ENCODE measurements at places on chromosomes 2 and 18.

DNA sequence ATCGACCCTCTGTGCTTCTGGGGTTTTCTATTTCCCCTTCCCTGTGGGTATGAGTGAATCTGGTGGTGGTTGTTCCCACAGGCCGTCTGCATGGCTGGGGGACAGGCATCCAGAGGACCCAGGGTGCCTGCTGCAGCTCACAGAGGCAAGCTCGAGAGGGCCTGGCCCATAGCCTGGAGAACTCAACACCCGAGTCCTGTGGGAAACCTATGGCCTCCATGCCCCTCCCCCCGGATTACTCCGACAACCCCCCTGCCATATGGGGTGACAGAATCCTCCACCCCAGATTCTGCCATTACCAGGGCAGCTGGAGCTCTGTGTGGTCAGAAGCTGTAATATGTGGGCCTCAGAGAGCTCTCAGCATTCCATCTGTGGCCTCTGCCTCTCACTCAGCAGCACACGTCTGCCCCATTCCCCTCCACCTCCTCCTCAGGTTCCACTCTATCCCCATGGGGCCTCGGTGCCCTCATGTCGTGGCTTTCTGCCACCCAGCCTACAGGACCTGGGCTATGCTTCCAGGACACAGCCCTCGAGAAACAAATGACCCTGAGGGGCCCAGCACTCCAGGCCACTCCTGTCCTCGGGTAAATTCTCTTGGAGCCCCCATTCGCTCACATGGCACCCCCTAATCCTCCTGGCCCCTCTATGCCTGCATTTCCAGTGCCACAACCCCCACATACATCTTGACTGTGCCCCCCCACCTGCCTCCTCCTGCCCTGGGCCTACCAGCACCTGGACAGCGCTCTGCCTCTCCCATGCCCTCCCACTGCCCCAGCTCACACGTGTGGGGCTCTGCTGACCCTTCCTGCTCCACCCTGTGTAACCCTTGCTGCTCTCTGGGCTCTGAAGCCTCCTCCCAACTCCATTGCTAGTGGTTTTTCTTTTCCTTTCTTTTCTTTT, 3.6 kb downstream of the MZT2A start:
- DNase-seq: no peak

GRCh38 chr2:218188528-218188927, 21.8 kb upstream of the CXCR1 start:
- DNase-seq: no peak

DNA sequence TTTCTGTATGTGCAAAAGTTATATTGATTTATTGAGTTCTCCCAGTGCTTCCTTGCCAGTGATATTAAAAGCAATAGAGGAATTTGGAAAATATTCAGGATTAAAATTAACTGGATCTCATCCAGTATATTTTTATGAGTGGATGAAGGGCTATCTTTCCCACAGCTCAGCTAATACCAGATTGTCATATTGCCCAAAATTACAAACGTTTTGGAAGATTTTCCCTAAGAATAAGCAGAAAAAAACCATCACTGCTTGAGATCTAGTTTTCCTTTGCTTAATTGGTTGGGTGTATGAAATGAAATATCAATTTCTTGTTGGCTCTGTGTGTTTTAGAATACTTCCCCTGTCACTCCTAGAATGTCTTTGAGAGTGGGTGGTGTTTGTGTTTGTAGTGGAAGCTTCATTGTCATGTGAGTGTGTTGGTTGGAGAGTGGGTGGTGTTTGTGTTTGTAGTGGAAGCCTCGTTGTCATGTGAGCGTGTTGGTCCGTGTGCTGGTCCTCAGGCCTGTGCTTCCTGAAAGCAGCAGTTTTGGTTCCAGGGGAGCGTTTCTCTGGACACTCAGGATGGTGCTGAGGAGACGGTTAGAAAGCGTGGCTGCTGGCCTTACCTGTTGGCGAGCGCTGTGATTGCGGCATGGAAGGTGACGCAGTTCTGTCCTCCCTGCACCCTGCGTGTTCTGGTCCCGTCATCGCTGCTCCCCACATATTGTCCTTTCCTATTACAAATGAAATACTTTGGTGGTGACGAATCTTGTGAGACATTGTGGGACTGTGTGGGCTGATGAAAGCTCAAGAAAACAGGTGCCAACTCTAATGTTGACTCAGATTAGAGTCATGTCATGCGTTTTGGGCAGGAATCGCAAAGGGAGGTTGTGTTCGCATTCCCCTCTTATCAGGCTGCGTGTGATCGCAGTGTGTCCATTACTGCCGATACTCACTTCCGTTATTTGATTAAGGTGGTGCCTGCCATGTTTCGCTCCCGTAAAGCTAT, 12.4 kb downstream of the ASB1 start:
- peak; percentile 85 for DNase-seq

DNA sequence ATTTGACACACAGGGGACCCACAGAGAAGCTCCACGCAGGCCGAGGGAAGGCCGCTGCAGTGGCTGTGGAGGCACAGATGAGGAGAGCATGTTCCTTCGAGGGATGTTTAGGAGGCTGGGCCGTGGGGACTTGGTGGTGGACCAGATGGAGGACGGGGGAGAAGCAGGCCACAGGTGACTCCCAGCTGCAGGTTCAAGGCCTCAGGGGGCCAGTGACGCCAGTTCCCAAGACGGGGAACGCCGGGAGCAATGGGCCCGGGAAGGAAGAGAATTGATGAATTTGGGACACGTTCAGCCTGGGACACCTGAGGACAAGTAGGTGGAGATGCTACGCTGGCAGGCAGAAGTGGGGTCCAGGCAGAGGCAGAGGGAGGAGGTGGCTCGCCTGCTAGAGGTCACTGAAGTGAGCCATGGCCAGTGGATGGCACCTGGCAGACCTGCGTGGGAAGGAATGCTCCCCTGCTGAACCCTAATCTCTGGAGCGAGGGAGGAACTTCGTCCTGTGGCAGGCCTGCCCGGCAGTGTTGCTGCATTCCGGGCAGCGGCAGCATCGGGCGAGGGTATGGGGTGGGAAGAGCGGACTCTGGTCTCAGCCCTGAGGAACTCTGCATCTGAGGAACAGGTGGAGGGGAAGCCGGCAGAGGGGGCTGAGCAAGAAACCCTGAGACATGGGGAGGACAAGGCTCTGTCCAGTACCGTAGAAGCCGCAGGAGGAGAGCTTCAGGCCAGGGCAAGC, 25.2 kb upstream of the HPCAL1 start:
- DNase-seq: no peak

DNA sequence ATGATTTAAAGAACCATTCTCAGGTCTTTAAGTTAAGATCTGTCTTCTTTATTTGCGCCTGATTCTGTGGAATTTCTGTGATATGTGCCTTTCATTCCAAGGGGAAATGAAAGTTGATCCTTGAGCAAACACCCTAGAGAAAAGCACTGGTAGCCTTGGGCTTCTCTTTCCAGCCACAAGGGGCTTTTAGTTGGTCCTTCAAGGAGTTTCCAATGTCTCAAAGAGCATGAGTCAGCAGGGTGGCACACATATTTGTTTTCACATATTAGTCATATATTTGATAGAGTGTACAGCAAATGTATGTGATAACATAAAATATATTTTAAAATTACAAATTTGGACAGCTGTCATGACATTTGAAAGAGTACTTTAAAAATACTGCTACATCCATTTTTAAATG, 339.5 kb downstream of the TXNL1 start:
- DNase-seq: no peak

DNA sequence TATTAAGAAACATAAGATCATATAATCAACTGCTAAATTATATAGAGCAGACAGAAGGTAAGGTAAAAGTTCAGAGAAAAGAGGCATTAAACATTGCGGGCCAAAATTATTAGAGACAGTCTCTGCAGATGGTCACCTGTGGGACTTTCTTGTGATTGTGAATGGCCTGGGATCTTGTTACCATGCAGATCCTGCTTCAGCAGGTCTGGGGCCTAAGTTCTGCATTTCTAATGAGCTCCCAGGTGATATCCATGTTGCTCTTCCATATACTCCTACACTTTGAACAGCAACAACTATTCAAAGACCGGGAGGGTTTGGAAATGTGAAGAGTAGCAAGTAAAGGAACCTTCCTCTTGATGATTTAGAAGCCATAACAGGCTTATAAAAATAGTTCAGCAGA, 8.5 kb upstream of the ETAA1 start:
- DNase-seq: no peak

- DNase-seq: no peak
Measured at GRCh38 chr18:1797235-1797634, 774.1 kb downstream of the METTL4 start.

All from activated CD4-positive, alpha-beta T cell treated with anti-CD3 and anti-CD28 coated beads, Interleukin-2, amount 50 U/mL, for 16 hours (primary cell).